HT-29 (cell line): ENCODE measurements at places on chromosomes 13 and 19. TPM values are rescaled to one million over a fixed set of nuclear protein-coding genes. Genes with fewer than 3 reads are reported as not detected.

Gene OSCAR
- total RNA-seq, result 0.05 TPM in 1 of 2 replicates, not detected in the other

Gene COLGALT1
- 76.2 and 88.5 TPM in 2 replicates for total RNA-seq

Gene S1PR4
- total RNA-seq, result not detected in 2 replicates

Gene ITGBL1
- not detected in 2 replicates for total RNA-seq

Gene CEACAM16
- total RNA-seq, result not detected in 2 replicates

Gene KL
- not detected in 2 replicates for total RNA-seq

Gene ANKLE1
- total RNA-seq, result 0.08 and 1.4 TPM in 2 replicates

Gene CELF5
- total RNA-seq, result 0.10 and 0.53 TPM in 2 replicates

Gene ZMYM5
- 5.3 and 8.3 TPM in 2 replicates for total RNA-seq

Gene CYP4F12
- total RNA-seq, result 6.9 and 12.2 TPM in 2 replicates

Gene SHISA7
- total RNA-seq, result not detected in 2 replicates

Gene TSSK6
- 1.3 and 1.5 TPM in 2 replicates for total RNA-seq
